ENCODE measurements at places on chromosomes 16 and 17.

- no peak for DNase-seq
Measured at GRCh38 chr17:82446649-82447048, 3.9 kb downstream of the CYBC1 start.

DNA sequence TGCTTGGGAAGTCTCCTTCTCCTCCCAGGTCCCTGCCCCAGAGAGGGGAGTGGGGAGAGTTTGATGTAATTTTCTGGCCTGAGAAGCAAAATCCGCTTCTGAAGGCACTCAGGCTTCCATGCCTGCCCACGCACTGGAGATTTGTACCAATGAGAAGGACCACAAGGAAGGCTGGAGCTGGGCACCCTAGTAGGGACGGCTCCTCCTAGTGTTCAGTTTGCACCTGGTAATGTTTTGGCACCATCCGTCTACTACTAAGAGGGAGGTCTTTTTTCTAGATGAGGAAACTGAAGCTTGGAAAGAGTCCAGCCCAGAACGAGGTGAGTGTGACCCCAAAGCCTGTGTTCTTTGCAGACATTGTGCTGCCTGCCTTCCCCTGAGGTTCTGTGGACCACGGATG lies 83.6 kb upstream of the NLRP1 start:
- DNase-seq: no peak

DNA sequence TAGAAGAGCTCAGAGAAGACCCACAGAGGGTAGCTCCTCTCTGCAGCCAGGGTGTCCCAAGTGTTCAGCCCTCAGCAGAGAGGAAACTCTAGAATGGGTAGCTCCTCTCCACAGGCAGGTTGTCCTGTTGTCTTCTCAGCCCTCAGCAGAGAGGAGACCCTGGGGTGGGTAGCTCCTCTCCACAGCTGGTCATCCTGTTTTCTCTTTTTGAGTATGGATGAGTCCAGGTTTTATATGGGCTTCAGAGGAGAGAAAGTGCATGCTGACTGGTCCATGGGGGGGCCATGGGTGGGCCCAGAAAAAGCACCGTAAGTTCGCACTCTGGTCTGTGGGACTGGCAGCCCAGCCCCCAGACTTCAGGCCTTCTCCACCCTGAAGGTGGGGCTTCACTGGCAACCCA lies 48.4 kb downstream of the ESRP2 start:
- DNase-seq: no peak

- DNase-seq: no peak
Measured at GRCh38 chr17:39099663-39100286, 51.7 kb downstream of the PLXDC1 start.

- DNase-seq: no peak
Measured at GRCh38 chr17:4516735-4517134, 18.1 kb downstream of the SPNS2 start.

DNA sequence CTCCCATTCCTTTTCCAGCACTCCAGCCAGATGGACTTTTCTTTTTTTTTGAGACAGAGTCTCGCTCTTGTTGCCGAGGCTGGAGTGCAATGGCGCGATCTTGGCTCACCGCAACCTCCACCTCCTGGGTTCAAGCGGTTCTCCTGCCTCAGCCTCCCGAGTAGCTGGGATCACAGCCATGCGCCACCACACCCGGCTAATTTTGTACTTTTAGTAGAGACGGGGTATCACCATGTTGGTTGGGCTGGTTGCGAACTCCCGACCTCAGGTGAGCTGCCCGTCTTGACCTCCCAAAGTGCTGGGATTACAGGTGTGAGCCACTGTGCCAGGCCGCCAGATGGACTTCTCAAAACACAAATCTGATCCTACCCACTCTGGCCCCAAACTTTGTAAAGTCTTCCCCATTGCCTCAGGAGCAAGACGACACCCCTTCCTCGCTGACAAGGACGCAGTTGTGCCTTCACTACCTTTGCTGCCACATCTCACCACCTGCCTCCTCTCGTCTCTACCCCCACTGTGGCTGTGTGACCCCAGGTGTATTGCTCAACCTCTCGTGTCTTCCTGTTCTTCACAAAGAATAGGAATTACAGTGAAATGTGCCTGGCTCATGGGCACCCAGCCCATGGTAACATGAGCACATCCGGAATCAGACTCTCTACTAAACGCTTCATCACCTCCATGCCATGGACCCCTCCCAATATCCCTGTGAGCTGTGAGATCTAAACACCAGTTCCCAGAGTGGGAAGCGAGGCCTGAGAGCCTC lies 3.7 kb upstream of the BANP start:
- DNase-seq: no peak

GRCh38 chr17:27601069-27601974 lies 29.7 kb upstream of the LGALS9 start:
- peak; percentile 80 for DNase-seq

DNA sequence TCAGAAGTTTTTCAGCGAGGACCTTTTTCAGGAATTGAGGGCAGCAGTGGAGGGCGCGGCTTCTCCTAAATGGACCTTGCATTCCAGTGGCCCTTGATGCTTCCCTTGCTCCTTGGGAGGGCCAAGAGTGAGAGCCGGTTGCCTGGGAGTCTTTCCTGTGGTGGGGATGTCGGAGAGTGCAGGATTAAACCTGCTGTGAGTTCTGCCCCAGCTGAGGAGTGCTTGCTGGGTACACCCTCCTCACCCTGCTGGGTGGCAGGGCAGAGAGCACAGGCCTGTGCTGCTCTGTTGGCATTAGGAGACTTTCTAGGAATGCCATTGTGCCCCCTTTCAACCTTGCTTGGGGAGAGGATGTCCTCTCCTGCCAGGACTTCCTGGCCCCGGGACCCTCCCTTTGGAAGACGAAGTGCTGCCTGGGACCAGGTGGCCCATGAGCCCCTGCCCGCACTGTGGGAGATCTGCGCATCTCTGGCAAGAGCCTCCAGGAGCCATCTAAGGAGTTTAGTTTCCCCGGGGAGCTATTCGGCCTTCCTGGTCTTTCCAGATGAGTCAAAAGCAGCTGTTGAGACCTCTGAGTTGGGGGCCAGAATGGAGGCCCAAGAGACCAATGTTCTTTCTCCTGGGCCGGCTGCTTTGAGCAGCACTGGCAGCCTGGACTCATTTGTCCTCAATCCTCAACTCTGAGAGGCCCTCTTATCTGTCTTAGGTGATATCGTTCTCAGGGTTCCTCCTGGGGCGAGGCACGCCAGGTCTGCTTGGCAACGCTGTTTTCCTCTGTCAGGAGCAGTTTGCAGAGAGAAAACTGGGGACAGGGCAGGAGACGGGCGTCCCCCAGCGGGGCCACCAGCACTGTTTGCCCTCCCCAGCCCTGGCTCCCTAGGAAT lies 5.6 kb downstream of the LLGL2 start:
- DNase-seq: no peak

DNA sequence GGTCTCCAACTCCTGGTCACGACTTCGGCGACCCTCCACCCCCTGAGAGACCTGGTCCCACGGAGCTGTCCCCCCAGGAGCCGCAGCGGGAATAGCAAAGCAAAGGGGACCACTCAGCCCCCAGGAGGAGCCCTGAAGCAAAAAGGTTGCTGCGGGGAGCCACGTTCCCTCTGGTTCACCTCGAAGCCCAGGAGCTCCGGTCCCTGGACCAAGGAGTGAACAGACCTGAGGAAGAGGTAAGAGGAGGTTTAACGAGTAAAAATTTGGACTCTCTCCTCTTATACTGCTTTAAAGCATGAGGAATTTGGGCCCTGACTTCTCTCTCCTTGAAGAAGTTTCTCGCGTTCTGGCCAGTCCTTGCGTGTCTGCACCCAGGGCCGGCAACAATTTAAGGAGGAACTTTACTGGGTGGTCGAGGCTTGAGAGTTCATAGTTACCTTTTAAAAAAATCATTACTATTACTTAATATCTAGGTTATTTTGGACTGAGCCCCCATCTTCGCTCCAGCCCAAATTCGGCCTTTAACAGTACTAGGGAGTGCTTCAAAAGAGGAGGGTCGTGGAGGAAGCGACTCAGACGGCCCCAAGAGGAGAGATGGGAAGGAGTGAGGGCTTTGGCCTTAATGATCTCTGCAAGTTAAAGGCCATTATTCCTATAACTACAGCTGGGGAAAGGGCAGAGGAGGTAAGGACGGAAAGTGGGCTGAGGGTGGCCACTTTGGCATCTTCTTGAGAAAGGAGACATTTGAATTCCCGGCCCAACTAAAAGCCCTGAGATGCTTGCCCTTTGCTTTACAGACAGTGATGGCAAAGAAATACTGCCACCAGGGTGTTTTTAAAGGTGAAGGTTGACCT lies 16.9 kb upstream of the HOXB9 start:
- DNase-seq: no peak

GRCh38 chr16:19482291-19482690 lies 39.6 kb downstream of the GDE1 start:
- no peak for DNase-seq

- no peak for DNase-seq
Measured at GRCh38 chr17:20989991-20990855, 52.6 kb downstream of the USP22 start.

- no peak for DNase-seq
Measured at GRCh38 chr17:31693433-31694220, 165.4 kb downstream of the COPRS start.

GRCh38 chr17:56937687-56938086 lies 23.2 kb downstream of the COIL start:
- no peak for DNase-seq

- DNase-seq: no peak
Measured at GRCh38 chr16:74296104-74296431, 546 bp upstream of the PSMD7 start.

- no peak for DNase-seq
Measured at GRCh38 chr17:78761789-78762406, 20.2 kb downstream of the CYTH1 start.

DNA sequence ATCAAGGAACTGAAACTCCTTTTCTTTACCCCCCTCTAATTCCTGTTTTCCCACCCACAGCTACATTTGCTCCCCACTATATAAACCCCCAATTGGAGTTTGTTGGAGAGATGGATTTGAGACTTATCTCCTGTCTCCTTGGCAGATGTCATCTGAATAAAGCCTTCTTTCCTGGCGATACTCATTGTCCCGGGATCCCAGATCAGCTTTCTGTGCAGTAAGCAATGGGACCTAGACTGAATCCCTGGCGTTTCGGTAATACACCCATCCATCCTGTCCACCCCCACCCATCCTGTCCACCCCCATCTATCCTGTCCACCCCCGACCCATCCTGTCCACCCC lies 22.2 kb downstream of the QPRT start:
- no peak for DNase-seq

GRCh38 chr17:45022288-45022648 lies 29.2 kb downstream of the DCAKD start:
- no peak for DNase-seq

GRCh38 chr17:12463102-12463501 lies 202.6 kb upstream of the MYOCD start:
- no peak for DNase-seq

- DNase-seq: no peak
Measured at GRCh38 chr16:83913245-83913633, 14.3 kb downstream of the MLYCD start.

DNA sequence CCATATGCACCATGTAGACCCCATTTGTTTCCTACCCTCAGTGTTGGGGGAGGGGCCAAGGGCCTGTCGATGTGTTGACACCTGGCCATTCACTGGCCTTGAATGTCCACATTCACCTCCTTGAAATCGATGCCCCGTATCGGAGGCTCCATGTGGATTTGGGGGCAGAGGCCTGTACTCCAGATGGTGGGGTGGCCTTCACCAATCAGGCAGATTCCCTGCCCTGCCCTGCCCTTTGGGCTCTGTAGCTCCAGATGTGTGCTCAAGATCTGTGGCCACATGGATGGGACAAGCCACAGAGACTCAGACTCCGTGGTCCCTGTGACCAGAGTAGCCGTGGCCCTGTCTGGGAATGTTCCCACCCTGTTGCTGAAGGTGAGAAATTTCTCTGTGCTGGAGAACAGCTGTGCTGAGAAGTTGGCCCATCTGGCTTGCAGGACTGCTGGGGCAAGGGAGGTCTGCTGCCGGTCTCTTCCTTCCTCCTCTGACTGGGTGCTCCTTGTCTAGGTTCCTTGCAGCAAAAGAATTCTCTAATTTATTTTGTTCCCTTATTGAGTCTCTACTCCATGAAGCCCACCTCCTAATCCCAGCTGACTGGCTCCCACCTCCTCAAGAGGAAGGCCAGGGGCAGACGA lies 221.3 kb downstream of the SEC14L1 start:
- no peak for DNase-seq

- DNase-seq: no peak
Measured at GRCh38 chr17:32276171-32276601, 10.6 kb downstream of the RHBDL3 start.

GRCh38 chr17:21814776-21815175 lies 122.5 kb downstream of the KCNJ18 start:
- DNase-seq: no peak

DNA sequence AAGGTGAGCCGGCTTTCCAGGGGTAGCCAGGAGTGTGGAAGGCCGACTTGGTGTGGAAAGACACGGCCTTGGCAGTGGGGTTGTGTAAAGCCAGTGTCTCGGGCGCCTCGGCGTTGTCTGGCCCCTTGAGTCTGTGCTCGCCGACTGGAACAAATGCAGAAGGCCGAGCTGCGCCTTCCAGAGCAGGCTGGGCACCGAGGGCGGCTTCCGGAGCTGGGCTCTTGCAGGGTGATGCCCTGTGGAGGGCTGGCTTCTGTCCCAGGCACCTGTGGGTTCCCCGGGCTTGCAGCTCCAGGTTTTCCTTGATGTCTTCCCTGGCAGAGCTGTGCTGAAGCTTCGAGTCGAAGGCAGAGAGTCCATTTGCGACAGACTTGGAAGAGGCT lies 8.0 kb downstream of the ZNF750 start:
- DNase-seq: no peak

DNA sequence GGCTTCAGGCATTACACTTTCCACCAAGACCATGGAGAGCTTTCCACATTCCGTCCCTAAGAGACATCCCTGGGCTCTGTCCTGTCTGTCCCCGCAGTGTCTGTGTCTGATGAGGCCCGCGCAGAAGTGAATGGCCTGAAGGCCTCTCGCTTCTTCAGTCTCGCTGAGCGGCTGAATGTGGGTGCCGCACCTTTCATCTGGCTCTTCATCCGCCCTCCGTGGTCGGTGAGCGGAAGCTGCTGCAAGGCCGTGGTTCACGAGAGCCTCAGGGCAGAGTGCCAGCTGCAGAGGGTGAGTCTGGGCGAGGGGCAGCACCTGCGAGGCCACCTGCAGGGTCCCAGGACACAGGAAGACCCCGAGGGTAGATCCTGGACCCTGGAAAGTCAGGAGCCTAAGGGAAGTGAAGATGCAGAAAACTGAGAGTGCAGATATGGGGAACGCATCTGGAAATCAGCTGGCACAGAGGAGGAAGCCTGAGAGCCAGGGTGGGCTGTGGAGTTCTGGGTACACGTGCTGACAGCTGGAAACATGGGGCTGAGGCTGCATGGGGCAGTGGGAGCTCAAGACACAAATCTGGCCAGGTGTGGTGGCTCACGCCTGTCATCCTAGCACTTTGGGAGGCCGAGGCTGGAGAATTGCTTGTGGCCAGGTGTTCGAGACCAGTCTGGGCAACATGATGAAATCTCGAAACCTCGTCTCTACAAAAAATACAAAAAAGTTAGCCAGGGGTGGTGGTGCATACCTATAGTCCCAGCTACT lies 8.0 kb downstream of the CCNF start:
- no peak for DNase-seq

- no peak for DNase-seq
Measured at GRCh38 chr17:78475211-78475610, 96.8 kb downstream of the PGS1 start.

- peak; percentile 41 for DNase-seq
Measured at GRCh38 chr17:34998205-34998604, 17.9 kb downstream of the LIG3 start.

GRCh38 chr16:87212026-87212425 lies 105.2 kb downstream of the C16orf95 start:
- no peak for DNase-seq

GRCh38 chr17:2093349-2093748 lies 38.4 kb downstream of the HIC1 start:
- no peak for DNase-seq

Data from activated CD8-positive, alpha-beta memory T cell treated with anti-CD3 and anti-CD28 coated beads for 1 hour (primary cell).